ENCODE measurements at places on chromosomes 13 and 19.

DNA sequence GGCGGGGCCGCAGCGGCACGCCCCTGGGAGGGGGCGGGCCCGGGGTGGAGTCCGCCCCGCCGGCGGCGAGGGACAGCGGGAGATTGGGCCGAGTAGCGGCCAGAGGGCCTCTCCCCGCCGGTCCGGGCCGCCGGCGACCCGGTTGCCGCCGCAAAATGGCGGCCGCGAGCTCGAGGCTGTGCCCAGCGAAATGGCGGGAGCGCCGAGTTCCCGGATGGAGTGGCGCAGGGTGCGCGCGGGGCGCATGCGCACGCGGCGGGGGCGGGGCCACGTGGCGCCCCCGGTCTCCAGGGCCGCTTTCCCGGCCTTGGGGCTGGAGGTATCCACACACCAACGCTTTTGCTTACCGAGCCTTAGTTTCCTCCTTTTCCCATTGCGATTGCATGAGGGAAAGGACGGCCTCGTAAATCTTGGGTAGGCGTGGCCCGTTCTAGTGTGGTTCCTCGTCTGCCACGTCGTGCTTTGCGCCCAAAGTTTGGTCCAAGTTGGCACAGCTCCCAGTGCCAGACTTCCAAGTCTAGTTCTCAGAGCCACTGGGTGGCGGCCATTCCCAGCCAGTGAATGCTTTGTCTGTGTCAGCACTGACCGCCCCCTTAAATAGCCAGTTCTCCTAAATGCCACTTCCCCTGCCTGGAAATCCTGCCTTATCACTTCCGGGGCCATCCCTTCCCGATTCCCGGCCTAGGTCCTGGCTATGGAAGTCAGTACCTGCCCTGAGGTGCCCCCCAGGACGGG, 513 bp downstream of the CIRBP start:
- peak; percentile 86 for DNase-seq

- no peak for DNase-seq
Measured at GRCh38 chr13:48199404-48199946, 33.5 kb upstream of the ITM2B start.

DNA sequence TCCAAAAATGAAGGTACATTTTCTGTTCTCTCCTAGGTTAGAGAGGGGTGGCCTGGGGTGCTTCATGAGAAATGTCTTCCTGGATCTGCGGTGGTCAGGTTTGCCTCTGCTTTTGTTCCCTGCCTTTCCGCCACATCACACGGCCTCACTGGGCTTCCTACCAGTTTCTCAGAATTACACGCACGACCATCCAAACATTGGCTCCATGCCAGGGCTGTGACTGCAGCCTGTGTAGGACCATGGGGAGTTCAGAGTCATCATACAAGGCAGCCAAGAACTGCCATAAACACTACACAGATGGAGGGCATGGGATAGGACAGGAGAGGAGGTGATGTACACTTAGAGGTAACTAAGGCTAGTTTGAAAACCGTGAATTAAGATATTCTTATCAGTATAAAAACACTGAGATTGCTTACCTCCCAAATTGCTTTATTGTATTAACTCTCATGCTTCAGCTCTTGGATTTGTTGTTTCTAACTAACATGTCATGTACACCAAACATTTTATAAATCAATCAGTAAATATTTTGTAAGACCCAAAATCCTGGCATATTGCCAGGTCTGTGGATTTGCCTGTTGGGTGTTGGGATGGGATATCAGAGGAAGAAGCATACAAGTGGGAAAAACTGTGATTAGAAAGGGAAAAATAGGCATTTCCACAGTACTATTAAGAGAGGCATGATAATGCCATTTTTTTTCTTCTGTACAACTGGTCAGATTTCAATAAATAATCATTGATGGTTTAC, 45.2 kb downstream of the CDADC1 start:
- peak; percentile 25 for DNase-seq

DNA sequence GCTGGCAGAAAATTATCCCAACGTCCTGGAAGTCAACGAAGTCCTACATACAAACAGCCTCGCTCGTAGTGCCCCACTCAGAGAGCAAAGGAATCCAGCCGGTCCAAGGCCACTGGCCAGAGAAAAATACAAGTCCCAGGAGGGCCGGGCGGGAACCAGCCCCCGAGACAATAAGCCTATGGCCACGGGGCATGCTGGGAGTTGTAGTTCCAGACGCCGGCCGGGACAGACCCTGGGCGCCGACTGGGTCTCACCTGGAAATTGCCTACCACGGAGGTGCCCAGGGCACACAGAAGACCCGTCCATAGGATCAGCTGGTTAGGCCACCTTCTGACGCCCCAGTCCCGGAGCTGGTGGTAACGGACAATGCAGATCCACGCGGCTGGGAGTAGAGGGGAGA, 5.4 kb downstream of the TMEM150B start:
- DNase-seq = no peak

DNA sequence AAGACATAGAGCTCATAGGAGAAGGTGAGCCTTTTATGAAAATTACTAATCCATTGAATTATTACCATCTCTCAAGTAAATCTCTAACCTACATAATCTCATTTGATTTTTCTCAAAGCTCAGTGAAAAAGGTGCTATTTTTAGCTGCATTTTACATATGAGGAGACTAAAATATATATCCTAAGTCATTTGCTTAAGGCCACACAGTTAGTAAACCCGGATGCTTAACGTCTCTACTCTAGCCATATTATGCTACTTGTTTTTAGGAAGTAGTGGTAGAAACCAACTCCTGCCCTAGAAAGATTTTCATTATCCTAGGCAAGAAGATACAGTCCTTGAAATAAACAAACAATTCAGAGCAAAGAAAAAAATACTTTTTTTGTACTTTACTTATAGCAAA, 108.9 kb downstream of the RBM26 start:
- no peak for DNase-seq

DNA sequence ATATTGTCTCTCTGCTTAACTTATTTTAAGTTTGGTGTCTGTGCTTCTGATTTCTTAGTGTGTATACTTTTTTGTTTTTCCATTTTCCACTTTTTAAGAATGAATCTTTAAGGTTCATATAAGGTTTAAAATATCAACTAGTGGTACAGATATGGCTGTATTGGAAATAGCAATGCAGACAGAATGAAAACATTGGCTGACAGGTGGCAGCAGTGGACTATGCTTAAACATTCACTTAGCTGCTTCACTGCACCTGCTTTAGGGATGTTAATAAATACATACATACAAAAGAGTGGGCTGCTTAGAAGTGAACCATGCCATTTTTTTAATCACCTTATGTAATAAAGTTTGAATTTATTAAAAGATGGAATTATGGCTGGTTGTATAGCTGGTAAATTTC, 27.3 kb downstream of the TM9SF2 start:
- no peak for DNase-seq

DNA sequence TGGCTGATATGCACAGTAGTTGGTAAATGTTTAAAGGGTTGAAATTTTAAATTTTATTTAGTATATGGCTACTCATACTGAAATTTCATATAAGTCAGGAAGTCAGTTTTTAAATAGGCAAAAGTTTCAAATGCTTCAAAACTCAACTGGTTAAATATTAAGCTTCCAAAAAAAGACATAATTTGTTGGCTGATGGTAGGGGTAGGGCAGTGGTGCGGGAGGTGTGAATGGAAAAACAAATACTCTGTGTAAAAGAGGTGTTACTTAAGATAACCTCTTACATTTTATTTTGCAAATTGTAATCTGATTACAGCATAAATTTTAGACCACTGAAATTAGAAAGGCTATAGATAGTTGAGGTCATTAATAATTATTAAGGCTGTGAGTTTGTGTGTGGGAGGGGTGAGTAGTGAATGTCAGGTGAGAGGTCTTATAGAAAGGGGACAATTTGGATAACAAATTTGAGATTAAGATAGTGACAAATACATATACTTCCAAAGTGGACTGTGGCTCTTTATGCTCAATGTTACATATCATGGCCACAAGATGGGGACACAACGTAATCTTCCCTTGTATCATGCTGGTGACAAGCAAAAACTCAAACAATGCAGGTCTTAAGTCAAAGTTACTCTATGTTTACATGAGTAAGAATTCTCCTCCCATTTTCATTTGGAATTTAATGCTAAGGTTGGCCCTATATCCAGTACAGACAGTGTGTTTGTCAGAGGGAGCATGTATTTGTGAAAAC, 36.6 kb upstream of the OXGR1 start:
- peak; percentile 26 for DNase-seq

GRCh38 chr13:78198821-78199220, 280.2 kb upstream of the EDNRB start:
- DNase-seq = no peak

DNA sequence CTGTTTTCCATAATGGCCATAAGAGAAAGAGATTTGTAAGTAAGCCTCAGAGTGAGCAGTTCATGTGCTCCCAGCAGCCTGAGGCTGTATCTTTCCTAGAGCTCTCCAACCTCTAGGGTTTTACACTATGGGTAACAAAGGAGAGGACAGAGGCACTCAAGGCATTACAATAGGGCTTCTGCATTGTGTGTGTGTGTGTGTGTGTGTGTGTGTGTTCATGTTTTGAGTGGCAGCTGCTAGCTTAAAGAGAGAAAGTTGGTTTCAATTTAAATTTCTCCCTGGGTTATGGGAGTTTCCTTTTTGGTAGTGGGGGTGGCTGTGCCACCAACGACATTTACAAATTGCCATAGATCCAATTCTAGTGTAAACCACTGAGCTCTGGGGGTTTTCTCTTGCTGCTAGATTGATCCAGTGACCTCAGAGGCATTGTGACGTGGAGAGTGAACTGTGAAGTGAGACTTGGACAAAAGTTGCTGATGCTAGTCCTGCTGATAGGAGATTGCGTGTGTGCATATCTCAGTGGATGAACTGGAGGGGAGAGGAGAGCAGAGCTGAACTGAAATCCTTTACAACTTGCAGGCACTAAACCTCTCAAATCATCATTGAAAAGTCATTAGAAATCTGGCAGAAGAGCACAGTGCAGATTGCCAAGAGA, 67.2 kb upstream of the OLFM4 start:
- DNase-seq = no peak

DNA sequence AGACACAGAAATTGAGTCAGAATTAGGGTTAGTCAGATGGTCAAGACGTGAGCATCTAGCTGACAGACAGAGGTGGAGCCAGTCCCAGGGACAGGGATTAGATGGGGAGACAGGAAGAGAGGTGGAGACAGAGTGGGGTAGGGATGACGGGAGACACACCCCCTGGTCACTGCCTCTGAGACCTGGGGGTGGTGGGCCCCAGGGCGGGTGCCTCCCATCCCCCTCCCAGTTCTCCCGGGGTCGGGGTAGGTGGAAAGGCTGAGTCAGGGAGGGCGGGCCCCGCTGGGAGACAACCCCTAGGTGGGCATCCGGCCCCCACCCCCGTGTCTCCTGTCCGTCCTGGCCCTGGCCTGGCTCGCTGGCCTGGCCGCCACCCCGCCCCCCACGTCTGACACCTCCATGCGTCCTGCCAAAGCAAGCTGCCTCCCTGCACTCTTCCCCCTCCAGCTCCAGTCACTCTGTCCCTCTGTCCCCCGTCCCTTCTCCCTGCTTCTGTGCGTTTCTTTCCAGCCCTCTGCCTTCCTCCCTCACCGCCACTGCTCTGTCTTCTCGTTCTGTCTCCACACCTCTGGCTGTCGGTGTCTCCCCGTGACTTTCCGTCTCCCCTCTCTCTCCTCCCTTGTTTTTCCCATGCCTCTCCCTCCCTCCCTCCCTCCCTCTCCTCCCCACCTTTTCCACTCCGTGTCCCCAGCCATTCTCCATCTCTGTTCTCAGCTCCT, 15.1 kb downstream of the CCDC97 start:
- DNase-seq = peak; percentile 67

GRCh38 chr13:48222358-48223301, 10.4 kb upstream of the ITM2B start:
- peak; percentile 35 for DNase-seq

- no peak for DNase-seq
Measured at GRCh38 chr13:44394658-44395057, 21.0 kb downstream of the SERP2 start.

- no peak for DNase-seq
Measured at GRCh38 chr19:30781519-30781918, 409.3 kb downstream of the ZNF536 start.

- DNase-seq = no peak
Measured at GRCh38 chr13:28544026-28544425, 49.1 kb upstream of the FLT1 start.

- DNase-seq = no peak
Measured at GRCh38 chr13:94640721-94641120, 39.1 kb downstream of the GPR180 start.

- no peak for DNase-seq
Measured at GRCh38 chr13:20129076-20129475, 31.8 kb downstream of the GJA3 start.

DNA sequence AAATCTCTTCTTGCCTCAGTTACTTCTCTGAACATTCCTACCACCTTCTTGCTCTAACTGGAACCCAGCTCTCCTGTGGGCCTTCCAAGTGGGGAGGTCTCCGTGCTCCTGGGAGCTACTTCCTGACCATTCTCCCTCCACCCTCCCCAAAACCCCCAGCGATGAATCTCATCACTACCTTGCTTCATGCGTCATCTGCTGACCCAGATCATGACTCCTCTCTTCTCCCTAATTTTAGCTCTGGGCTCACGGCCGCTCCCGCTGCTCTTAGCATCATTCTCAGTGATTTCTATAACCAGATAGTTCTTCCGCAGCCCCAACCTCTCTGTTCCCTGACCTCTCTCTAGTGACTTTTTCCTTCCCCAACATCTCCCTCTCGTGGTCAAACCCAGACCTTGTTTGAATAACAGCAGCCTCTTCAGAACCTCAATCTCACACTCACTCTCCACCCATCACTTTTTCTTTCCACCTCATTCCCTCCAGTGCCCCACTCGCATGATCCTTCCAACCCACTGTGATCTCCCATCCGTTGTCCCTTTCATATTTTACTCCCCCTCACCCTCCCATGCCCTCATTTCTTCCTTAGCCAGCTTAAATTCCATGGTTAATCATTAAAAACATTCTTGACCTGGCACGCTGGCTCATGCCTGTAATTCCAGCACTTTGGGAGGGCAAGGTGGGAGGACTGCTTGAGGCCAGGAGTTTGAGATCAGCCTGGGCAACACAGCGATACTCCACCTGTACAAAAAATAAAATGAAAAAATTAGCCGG, 21.8 kb downstream of the MRPS12 start:
- peak; percentile 90 for DNase-seq

DNA sequence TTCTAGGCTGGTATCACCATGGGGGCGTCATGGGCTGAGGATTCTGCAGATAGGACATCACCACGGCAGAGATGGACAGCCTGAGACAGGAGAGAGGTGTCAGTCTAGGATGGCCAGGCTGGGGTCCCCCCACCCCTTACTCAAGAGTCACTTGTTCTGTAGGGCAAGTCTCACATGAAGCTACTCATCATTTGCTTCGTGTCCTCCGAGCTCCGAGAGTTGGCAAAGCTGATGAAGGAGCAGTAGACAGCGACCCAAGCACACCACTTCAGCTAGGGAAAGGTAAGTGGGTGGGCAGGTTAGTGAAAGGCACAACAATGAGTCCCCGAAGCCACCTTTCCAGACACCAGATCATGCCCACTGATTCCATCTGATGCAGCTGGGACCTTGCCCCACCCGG, 1.7 kb downstream of the WDR83 start:
- DNase-seq = no peak

GRCh38 chr13:26822146-26822545, 61.6 kb upstream of the GPR12 start:
- DNase-seq = no peak

DNA sequence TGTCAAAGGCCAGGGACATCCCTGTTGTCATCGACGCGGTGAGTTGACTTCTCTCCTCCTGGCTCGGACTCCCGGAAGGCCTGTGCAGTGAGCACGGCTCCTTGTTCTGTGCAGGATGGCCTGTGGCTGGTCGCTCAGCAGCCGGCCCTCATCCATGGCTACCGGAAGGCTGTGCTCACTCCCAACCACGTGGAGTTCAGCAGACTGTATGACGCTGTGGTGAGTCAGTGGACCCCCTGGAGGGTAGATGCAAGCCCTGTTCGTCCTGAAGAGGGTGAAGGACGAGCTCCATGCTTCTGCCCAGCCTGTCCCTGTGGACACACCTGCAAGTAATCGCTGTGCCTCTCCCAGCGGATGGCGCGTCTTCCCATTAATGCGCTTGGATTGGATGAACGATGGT, 19.2 kb downstream of the NAXD start:
- DNase-seq = peak; percentile 62
